Type B pancreatic cell (in vitro differentiated cells): ENCODE measurements at places on chromosomes 1 and 21. TPM values are rescaled to one million over a fixed set of nuclear protein-coding genes. Genes with fewer than 3 reads are reported as not detected.

The CTSS gene
- total RNA-seq: 7.7 and 18.1 TPM in 2 replicates

- no peak for DNase-seq
- peaks cover 75% of the 10 kb centered on the region for H3K4me1 ChIP-seq
- no peaks in the 10 kb centered on the region for H3K36me3 ChIP-seq
- no peak overlapping the region for H3K4me3 ChIP-seq
These were observed 97.8 kb downstream of the MRPL37 start for GRCh38 chr1:54297596-54298283.

DNA sequence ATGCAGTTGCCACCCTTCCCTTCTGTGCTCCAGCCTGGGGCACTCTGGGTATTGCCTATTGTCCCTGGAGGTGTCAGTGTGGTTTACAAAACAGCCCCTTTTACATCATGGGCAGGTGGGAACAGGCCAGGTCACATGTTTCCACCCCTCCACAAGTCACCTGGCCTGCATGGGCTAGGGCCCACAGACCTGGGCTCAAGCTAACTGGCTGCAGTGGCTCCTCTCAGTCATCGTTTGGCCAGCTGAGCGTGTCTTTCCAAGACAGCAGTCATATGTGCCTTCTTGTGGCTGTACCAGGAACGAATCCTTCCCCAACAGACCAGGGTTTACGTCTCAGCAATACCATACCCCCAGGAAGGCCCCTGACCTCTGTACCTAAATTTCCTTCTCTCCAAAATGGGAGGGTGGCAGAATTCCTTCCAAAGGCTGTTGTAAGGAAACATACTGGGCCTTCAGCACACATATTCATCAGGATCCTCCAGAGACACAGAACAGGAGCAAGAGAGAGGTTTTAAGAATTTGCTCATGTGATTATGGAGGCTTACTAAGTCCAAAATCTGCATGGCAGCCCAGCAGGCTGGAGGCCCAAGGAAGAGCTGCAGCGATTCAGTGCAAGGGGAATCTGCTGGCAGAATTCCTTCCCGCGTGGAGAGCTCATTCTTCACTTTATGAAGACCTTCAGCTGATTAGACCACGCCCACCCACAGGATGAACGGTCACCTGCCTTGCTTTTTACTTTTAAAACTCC lies 10.6 kb upstream of the TAS1R2 start:
- H3K27ac ChIP-seq: no peak overlapping the region
- no peak for DNase-seq
- H3K36me3 ChIP-seq: no peaks in the 10 kb centered on the region
- no peaks in the 10 kb centered on the region for H3K4me1 ChIP-seq

- no peaks in the 10 kb centered on the region for H3K4me1 ChIP-seq
- no peak overlapping the region for H3K27ac ChIP-seq
- peak; percentile 80 for DNase-seq
- H3K27me3 ChIP-seq: no peaks in the 10 kb centered on the region
- H3K4me3 ChIP-seq: peak overlapping the region; percentile 63
These were observed 6.1 kb upstream of the RNF223 start for GRCh38 chr1:1080122-1080757.

DNA sequence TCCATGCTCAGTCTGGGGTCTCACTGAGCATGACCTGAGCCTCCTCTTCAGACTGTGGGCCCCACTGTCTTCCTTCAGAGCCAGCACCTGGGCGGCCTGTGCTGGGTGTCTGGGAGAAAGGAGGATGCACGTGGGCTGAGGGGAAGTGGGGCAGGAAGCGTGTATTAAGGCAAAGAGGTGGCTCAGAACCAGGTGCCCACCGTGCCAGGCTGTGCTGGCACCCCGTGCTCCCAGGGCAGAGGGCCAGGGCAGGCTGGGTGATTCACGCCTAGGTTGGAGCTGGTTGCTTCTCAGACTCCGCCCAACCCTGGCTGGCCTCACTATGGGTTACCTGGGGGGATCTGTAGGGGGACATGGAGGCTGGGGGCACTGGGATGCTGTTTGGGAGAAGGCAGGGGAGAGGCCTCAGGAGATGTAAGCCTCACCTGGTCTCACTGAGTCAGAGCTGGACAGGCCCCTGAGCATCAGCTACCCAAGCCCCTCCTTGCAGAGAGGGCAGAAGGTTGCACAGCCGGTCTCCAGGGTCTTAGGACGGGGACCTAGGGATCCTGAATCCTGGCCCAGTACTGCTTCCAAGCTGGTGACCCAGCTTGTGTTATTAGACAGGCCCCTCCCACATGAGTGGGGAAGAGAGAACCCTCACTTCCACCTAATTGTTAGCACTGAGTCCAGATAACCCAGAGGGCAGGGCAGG lies 18.6 kb upstream of the PADI1 start:
- no peaks in the 10 kb centered on the region for H3K36me3 ChIP-seq
- H3K4me1 ChIP-seq: peaks cover 7% of the 10 kb centered on the region
- no peak overlapping the region for H3K27ac ChIP-seq
- H3K4me3 ChIP-seq: no peak overlapping the region

GRCh38 chr1:115649964-115650363 lies 8.2 kb downstream of the VANGL1 start:
- peaks cover 30% of the 10 kb centered on the region for H3K4me1 ChIP-seq
- peak overlapping the region; percentile 39 for H3K27ac ChIP-seq
- H3K27me3 ChIP-seq: no peaks in the 10 kb centered on the region
- DNase-seq: no peak
- H3K4me3 ChIP-seq: peak overlapping the region; percentile 55

The HCN3 gene
- 9.5 and 10.6 TPM in 2 replicates for total RNA-seq

GRCh38 chr1:68328490-68328889 lies 96.2 kb upstream of the WLS start:
- peaks cover 6% of the 10 kb centered on the region for H3K27me3 ChIP-seq
- H3K4me1 ChIP-seq: peaks cover 15% of the 10 kb centered on the region
- DNase-seq: no peak

The NBL1 gene
- 69.9 and 142 TPM in 2 replicates for total RNA-seq

- H3K4me1 ChIP-seq: peaks cover 8% of the 10 kb centered on the region
- DNase-seq: no peak
- H3K27ac ChIP-seq: no peak overlapping the region
These were observed 27.3 kb downstream of the RRP1 start for GRCh38 chr21:43816611-43817071.

DNA sequence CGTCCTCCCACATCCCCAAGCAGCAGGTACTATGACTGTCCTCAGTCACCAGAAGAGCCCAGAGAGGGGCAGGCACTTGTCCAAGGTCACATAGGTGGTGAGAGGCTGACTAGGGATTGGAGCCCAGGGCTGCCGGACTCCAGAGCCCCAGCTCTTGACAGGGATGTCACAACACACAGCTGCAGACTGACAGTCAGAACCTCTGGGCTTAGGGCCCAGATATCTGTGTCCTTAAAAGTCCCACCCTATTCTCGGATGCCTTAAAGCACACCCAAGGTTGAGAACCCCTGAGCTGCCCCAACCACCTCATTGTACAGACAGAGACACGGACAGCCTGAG lies 622.9 kb downstream of the MATN1 start:
- no peak for DNase-seq
- no peak overlapping the region for H3K27ac ChIP-seq
- H3K4me1 ChIP-seq: peaks cover 9% of the 10 kb centered on the region
- no peak overlapping the region for H3K4me3 ChIP-seq
- H3K27me3 ChIP-seq: peaks cover 27% of the 10 kb centered on the region
- H3K36me3 ChIP-seq: no peaks in the 10 kb centered on the region

- H3K27ac ChIP-seq: no peak overlapping the region
- no peaks in the 10 kb centered on the region for H3K4me1 ChIP-seq
- no peak overlapping the region for H3K4me3 ChIP-seq
- H3K27me3 ChIP-seq: no peaks in the 10 kb centered on the region
- peaks cover 3% of the 10 kb centered on the region for H3K36me3 ChIP-seq
These were observed 13.3 kb downstream of the LRRC8C start for GRCh38 chr1:89646259-89646658.

The SYNC gene
- total RNA-seq: 1.2 and 1.3 TPM in 2 replicates

- H3K4me1 ChIP-seq: peaks cover 26% of the 10 kb centered on the region
- H3K4me3 ChIP-seq: peak overlapping the region; percentile 89
- H3K27ac ChIP-seq: peak overlapping the region; percentile 92
- peaks cover 16% of the 10 kb centered on the region for H3K36me3 ChIP-seq
These were observed 1.8 kb downstream of the AGPAT3 start for GRCh38 chr21:43866659-43867331.

The KCNN3 gene
- 0.45 and 3.8 TPM in 2 replicates for total RNA-seq

GRCh38 chr1:158998037-158998780 lies 11.5 kb upstream of the IFI16 start:
- peaks cover 4% of the 10 kb centered on the region for H3K27me3 ChIP-seq
- H3K27ac ChIP-seq: no peak overlapping the region

The AGO3 gene
- 20.1 and 30.6 TPM in 2 replicates for total RNA-seq
